ENCODE measurements at places on chromosomes 2 and 18.

DNA sequence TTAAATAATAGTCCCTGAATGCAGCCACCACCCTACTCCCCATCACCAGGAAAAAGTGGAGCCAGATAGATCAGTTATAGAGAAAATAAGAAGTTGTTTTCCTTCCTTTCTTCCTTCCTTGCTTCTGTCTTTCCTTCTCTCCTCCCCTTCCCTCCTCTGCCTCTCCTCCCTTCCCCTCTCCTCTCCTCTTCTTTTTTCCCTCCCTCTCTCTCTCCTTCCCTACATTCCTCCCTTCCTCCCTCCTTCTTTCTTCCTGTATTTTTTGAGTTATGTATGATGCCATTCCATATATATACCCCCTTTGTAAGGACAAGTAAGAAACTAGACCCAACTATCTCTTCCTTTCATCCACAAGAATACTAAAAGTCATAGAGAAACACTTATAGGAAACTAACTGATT lies 265.7 kb downstream of the AGPS start:
- no peak for DNase-seq

- no peak for DNase-seq
Measured at GRCh38 chr2:219998107-219998506, 370.7 kb downstream of the SLC4A3 start.

DNA sequence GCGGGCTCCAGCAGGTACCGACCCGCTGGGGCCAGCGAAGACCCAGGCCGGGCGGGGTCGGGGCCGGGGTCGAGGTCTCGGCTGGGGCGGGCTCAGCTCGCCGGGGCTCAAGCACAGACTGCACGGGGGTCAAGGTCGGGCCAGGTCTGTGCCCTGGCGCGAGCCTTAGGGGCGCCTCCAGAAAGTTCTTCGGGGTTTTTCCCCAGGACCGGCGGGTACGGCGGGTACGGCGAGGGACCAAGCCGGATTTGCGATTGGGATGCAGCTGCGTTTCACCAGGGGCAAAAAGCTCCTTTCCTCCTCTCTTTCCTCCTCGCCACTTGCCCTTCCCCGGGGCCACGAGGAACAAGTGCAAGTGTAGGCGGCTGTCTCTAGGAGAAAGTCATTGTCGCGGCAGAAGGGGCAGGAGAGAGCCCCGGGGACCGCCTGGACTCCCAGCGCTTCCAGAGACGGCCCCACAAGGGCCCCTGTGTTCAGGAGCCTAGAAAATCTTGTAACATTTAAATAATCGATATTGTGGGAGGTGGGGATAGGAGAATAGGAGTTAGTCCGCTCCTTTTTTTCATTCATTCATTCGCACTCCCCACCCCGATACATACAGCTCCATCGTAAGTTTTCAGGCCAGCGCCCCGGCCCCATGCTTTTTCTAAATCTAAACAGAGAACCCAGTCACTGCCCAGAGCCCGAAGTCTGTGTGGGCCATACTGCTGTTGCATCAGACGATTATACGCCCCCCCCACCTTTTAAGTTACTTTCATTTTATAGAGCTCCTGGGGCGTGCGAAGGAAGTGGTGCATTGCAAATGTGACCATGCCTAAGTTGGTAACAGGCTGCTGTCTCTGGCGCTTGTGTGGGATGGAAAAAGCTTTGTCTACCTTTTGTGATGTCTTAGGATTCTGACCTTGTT lies 679 bp downstream of the PMAIP1 start:
- DNase-seq, result peak; percentile 78

DNA sequence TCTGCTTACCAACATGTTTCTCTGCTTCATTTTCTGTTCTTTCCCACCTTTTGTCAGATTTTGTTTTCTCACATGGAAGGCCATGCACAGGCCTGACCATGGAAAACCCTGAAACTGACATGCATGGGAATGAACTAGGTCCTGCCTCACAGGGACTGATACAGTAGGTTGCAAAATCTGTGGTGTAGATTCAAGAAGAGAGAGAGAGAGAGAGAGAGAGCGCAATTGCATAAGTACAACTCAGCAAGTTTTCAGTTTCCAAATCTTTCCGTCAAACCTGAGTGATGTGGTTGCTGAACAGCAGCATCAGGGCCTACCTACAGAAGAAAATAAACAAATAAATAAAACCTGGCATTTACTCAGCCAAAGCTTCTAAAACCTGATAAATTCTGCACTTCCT lies 87.5 kb upstream of the RNF152 start:
- DNase-seq, result no peak

GRCh38 chr2:103667335-103667884 lies 905.6 kb downstream of the TMEM182 start:
- DNase-seq, result no peak

DNA sequence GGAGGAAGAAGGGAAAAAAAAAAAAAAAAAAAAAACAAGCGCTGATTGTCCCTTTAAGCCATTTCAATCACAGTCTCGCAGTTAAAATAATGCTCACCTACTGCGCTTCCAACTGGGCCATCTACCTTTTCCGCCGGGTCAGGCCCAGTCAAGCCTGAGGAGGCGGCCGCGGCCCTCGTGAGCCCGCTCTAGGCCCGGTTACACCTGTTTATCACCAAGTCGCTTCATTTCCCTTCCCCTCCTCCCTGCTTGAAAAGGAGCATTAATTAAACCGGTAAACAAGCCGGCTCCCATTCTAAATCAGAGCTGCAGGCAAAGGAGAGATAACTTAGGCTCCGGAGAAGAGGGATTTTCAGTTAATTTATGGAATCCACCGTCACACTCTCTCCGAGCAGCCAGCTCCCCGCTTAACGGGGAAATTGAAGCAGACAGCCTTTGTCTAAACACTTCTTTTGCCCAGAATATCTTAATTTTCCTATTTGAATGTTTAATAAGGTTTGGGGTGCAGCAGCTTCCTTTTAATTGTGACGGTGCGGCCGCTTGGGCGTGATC lies 140.1 kb upstream of the SIX3 start:
- no peak for DNase-seq

DNA sequence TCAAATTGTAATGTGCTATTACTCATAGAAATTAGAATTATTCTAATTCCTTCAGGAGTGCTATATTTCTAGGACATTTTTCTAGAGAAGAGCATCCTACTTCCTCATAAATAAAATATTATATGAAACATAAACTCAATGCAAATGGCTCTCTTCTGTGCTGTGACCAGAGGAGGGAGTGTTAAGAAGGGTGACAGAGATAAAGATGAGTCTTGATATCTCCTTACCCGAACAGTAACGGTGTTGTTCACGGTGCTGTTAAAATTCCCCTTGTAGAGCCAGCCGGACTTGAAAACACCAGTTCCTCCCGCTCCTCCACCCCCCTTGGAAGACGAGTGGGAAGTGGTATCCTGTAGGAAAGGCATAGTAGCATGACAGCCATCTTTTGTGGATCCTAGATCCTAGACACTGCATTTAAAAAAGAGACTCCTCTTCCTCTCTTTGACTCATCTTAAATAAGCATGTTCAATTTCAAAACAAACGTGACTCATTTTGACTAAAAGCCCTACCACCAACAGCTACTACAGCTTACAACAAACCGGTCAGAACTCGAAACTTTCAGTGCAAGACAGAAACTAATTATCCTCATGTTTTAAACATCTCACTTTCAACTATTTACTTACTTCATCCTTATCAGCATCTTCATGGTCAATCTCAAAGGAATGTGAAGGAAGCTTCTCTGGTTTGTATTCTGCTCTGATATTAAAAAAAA lies 156.3 kb downstream of the DOCK10 start:
- no peak for DNase-seq

GRCh38 chr2:74587664-74588277 lies 33.3 kb downstream of the DOK1 start:
- peak; percentile 75 for DNase-seq

DNA sequence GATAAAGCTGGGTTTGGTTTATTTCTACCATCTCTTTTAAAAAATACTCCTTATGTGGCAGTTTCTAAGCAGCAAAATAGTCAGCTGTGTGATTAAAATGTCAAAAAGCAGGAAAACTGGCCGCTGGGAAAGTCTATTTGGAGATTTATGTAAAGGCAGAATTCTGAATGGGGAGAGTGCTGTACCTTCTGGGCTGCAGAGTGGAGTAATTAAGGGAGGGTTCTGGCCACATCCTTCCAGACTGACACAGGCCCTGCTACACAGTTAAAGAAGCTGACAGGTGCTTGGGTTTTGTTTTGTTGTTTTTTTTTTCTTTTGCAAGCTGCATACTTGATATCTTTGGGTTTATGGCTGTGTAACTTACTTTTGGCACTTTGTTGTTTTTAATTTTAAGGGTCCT lies 157.2 kb downstream of the WDSUB1 start:
- DNase-seq, result no peak

GRCh38 chr18:32779010-32779409 lies 6.2 kb upstream of the KLHL14 start:
- no peak for DNase-seq

GRCh38 chr18:34600158-34600557 lies 109.9 kb upstream of the DTNA start:
- DNase-seq, result no peak

DNA sequence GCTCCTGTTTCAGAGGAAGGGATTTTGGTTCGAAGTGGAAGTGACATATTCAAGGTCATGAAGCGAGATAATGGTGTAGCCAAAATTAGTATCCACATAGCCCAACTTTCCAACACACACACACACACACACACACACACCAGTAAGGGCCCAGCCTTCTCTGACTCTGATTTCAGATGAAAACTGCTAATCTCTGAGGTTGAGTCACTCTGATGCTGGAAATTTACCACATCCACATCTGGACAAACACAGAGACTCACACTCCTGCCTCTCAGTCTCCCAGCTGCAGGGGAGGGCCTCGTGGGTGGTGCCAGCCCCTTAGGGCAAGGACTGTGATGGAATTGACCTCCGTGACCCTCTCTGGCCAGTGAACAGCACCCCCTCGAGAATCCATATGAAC lies 29.0 kb upstream of the SLC35F6 start:
- DNase-seq, result no peak

DNA sequence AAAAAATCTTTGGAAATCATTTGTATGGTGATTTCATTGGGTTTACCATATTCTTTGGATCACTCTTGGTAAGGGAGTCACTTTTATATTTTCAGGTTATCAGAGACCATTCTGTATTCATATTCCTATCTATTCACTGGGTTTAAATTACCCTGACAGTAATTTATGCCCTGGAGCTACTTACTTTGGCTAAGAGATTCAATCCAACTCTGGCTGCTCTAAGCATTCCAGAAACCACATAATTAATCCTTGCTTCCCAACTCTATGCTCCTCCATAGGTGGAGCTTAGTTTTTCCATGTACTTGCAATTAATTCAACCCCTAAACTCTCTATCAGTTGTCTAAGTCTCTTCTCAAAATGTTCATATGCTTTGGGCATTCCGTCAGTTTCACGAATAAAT lies 336.3 kb downstream of the AGPS start:
- no peak for DNase-seq

DNA sequence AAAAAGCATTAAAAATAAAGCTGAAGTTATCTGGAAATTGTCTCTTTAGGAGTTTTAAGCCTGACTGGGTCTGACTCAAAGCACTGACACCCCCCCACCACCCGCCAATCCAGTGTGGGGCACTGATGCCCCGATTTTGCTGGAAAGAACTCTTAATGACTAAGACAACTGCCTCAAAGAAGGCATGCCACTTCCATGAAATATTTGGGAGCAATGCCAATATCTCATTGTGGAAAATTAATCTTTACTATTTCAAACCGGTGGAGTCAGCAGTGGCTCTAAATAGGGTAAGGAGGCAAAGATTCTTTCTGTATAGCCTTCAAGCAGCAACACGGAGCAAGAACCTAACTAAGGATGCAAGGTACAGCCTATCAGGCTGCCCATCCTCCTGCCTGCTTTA lies 4.5 kb downstream of the FKBP7 start:
- no peak for DNase-seq

DNA sequence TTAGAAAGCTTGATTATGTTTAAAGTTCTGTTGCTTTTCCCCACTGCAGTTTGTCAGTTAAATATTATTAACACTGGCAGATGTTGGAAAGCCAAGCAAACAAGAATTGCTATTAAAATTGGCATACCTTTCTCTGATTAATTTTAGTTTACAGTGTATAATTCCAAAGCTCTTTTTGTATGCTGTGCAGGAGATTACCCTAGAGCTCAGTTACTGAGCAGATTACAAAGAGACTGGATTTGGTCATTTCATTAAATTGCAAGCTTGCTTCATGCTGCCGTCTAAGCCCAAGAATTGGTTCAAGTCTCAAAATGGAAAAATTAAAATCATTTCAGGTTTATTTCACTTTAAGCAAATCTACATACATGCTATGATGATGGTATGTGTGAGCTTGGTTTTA lies 2.3 kb downstream of the ASAP2 start:
- DNase-seq, result no peak

DNA sequence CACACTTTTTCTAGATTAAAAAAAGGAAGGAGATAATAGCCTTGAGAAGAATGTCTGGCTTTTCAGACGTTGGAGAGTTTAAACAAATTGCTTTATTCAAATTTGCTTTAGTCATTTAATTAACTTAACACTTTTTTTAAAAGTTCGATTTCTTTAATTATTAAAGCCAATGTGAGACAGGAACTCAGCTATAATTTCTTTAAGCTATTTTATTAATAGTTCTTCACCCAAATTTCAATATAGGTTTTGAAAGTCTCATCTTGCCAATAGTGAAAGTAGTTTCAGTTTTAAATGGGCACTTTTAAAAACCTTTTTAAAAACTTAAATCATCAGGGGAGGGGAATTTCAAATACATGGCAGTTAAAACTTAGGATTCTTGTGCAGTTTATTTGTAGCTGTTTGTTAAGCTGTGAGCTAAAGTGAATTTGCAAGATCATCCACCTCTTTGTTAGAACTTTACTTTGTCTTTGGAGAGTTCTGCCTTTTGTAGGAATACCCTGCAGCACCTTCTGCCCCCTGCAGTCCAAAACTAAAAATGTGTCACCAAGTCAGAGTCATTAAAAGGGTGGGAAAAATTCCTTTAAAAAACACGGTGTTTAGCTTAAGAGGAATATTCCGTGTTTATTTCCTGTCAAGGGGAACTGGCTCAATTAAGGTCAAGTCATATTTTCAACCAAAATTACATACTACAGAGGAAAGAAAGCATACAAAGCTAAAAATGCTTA lies 4.6 kb downstream of the TGIF1 start:
- DNase-seq, result peak; percentile 43

DNA sequence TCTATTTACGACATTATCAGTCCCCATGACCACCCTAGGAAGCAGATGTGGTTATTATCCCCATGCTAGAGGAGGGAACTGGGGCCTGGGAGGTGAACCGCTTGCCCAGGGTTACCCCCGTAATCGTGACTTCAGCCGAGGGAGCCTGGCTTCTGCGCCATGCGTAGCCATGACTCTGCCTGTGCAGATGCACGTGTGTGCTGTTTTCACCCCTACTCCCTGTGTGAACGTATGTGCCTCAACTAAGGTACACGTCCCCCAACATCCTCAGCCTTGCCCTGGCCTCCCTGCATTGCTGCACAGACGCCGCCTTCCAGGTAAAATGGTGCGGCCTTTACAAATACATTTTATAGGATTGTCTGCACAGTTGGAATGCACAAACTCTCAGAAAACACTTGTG lies 40.2 kb downstream of the LPIN1 start:
- no peak for DNase-seq

- no peak for DNase-seq
Measured at GRCh38 chr2:33246432-33246831, 230.0 kb upstream of the RASGRP3 start.

GRCh38 chr2:216274194-216274840 lies 98.0 kb downstream of the MARCHF4 start:
- DNase-seq, result no peak

- DNase-seq, result no peak
Measured at GRCh38 chr2:205411558-205411957, 270.7 kb upstream of the NRP2 start.
